ENCODE measurements at places on chromosomes 2 and 18. TPM values are rescaled to one million over a fixed set of nuclear protein-coding genes. Genes with fewer than 3 reads are reported as not detected.
A peak's percentile ranks its signal among the peaks of the same experiment; 100 is the strongest.

DNA sequence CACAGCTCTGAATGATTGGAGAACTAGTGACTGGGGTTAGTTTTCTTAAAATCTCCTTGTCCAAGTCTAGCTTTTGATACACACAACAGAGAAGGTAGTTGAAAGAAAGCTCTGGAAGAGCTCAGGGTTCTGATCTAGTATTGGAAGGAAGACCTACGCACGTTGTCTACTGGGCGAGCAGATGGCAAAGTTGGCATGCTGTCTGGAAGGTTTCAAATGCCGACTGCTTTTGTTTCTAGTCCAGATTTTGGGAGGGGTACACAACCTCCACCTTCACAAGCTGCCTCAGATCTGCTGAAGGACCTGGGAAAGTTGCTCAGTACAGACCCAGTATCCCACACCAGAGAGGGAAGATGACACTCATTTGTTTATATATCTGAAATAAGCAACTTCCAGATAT is 507.3 kb downstream of the RNF144A start:
- DNase-seq = no peak

GRCh38 chr2:34545486-34546136 is 946.5 kb upstream of the FAM98A start:
- DNase-seq = peak; percentile 57

DNA sequence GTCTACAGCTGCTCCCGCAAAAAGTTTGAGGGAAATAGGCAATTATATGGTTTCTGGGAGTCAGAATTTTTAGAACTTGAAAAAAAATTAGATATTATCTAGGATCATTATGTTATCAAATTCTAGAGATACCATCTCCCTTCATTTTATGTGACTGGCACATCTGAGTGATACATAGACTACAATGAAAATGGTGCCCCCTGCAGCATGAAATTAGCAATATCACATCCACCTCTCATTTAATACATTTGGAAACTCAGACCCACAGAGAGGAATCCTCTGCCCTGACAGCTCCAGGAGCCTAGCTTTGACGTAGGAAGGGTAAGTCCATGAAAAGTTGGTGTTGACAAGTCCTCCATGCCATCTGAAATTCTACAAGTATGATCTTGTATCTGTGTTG is 381.6 kb downstream of the SUCLG1 start:
- DNase-seq = peak; percentile 31

- DNase-seq = no peak
These were observed 2.1 kb downstream of the TFCP2L1 start for GRCh38 chr2:121282800-121283385.

DNA sequence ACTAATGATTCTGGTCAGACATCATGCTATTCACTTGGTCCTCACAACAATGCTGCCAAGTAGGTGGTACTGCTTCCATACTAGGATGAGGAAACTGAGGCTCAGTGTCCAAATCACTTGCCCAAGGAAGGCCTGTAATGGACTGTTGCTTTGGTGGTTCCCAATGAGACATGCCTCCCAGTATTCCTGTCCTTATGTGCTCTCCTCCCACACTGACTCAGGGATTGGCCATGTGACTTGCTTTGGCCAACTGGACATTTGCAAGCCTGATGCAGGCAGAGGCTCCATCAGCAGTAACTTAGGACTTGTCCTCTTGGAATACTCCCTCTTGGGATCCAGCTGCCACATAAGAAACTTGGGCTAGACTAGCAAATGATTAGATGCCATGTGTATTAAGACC is 3.0 kb downstream of the FBXO41 start:
- no peak for DNase-seq

GRCh38 chr2:20303966-20304365 is 46.7 kb downstream of the PUM2 start:
- peak; percentile 28 for DNase-seq

- DNase-seq = no peak
These were observed 177.2 kb downstream of the CELF4 start for GRCh38 chr18:37388413-37388812.

DNA sequence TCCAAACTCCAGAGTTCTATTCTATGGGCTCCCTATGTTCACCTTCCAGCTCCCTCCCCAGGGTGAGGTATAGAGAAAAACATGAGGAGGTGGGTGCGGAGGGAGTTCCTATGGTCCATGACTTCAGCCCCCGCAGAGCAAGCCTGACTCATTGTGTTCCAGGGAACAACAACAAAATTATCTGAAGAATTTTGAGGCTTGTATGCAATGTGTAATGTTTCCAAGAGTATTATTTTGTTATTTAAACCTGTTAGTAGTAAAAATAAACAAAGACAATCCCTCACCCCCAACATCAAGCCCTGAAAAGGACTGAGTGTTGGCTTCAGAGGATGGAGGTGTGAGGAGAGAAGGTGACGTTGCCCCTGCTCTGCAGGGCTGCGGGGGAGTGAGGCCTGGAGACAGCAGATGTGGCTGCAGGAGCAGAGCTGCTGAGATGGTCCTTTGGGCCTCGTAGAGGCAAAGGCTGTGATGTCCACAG is 29.0 kb downstream of the LAMA3 start:
- DNase-seq = no peak

The SPRED2 gene
- 47.1 TPM for total RNA-seq

All from left lung (tissue), 14 donors.